H1 (cell line): ENCODE measurements at places on chromosomes 2 and 18. TPM values are rescaled to one million over a fixed set of nuclear protein-coding genes. Genes with fewer than 3 reads are reported as not detected.

- DNase-seq, result no peak
Observed at GRCh38 chr2:21420553-21421335, 297.0 kb downstream of the TDRD15 start.

Gene NEB
- 2.5 and 2.6 TPM in 2 replicates for total RNA-seq

- no peak for DNase-seq
Observed at GRCh38 chr2:55111230-55111569, 60.9 kb upstream of the RTN4 start.

DNA sequence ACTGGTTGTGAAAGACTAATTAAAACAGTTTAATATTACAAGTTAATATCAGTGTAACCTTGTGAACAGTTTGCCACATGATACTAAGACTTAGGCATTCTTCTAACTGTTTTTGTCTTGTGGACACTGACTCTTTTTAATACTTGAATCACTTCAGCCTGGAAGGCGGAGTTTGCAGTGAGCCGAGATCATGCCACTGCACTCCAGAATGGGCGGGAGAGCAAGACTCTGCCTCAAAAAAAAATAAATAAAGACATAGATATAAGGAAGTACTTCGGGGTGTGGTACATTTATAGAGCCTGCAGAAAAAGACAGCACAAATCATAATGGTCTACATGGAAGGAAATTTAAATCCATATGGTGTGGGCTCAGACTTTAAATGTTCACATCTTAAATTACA lies 300.4 kb upstream of the NETO1 start:
- no peak for DNase-seq

DNA sequence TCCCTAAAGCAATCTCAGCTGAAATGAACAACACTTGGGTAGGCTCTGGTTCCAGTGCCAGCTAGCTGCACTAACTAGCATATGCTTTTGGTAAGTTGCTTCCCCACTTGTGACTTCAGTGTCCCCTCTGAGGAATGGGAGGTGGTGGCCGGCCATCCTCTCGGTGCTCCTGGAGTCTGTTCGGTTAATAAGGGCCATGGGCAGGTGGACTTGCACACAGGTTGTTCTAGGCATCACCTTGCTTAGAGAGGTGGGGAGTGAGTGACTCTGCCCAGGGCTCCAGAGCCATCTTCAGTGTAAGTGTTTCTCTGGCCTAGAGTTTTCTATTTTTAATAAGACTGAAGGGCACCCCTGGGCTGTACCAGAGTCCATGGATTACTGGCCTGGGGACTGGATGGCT lies 18.8 kb upstream of the TAF1B start:
- no peak for DNase-seq

Gene HOXD3
- total RNA-seq, result not detected in 2 replicates

GRCh38 chr2:2941205-2941604 lies 436.4 kb downstream of the EIPR1 start:
- no peak for DNase-seq

- no peak for DNase-seq
Observed at GRCh38 chr2:36352701-36353100, 2.9 kb upstream of the CRIM1 start.

GRCh38 chr2:172551271-172551670 lies 4.6 kb upstream of the PDK1 start:
- DNase-seq, result no peak

DNA sequence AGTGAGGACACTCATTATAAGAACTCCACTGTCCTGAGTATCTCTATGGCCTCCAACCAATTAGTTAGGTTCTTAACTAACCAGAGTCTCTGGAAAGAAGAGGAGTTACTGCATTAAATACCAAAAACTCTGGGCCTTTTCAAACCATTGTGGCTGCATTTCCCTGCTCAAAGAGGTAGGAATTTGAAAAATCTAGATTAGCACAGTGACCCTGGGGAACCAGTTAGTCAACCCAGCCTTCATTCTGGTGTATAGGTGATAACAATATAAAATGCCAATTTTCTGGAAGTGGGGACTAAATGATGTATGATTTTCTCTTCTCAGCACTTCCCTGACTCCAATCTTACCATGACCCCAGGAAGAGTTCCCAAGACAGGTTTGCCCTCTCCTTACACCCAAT lies 287.8 kb upstream of the SETBP1 start:
- no peak for DNase-seq

Gene AOX1
- total RNA-seq, result 4.9 and 5.6 TPM in 2 replicates

Gene CFAP65
- 0.13 and 0.19 TPM in 2 replicates for total RNA-seq

Gene TTN
- total RNA-seq, result 6.9 and 9.7 TPM in 2 replicates

GRCh38 chr2:167212014-167212648 lies 323.9 kb downstream of the XIRP2 start:
- no peak for DNase-seq

DNA sequence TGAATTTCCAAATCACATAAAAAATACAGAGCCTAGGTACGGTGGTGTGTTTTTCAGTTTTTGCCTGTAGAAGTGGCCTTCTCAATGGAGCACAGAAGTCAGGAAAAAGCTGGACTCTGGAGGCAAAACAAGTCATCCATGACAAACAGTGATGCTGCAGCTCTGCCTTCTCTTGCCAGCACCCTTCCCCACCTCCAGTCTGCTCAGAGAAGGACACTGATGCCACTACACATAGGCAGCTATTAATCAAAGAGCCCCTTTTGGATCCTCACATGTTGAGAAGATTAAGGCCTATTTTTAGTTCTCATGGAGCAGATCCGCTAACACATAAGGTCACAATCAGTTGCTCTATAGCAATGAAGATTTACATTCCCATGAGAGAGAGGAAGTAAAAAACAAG lies 181.6 kb upstream of the GALNT5 start:
- no peak for DNase-seq
